Activated CD4-positive, alpha-beta T cell treated with anti-CD3 and anti-CD28 coated beads for 48 hours (primary cell): ENCODE measurements at places on chromosomes 16 and 17.

GRCh38 chr17:16986391-16986790 is 14.5 kb upstream of the TNFRSF13B start:
- no peak for DNase-seq

- DNase-seq, result no peak
These were observed 9.3 kb downstream of the ZNF263 start for GRCh38 chr16:3292604-3293003.

- DNase-seq, result no peak
These were observed 34.7 kb downstream of the GINS3 start for GRCh38 chr16:58426966-58427365.

- DNase-seq, result no peak
These were observed 122.0 kb downstream of the CLEC16A start for GRCh38 chr16:11066261-11066870.

- DNase-seq, result no peak
These were observed 2.6 kb downstream of the SLC16A6 start for GRCh38 chr17:68288375-68288774.

- DNase-seq, result no peak
These were observed 6.5 kb downstream of the NUP93 start for GRCh38 chr16:56736476-56736875.

GRCh38 chr16:77599793-77600415 is 122.4 kb upstream of the NUDT7 start:
- peak; percentile 21 for DNase-seq

DNA sequence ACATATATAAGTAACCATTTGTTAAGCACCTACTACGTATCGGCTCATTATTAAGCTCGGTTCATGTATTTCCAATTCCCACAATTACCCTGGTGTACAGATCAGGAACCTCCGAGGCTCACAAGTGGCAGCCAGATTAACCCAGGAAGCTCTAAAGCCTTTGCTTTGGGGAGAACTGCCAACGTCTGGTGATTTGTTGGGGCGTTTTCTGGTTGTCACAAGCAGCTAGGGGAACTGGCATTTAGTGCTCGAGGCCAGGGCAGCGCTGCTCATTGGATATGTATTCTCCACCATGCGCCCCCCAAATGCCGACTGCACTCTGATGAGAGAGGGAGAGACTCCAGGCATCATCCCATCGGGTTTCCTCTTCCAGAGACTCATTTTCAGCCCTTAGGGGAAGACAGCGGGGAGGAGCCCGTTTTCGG is 541 bp downstream of the ZNF18 start:
- DNase-seq, result no peak

DNA sequence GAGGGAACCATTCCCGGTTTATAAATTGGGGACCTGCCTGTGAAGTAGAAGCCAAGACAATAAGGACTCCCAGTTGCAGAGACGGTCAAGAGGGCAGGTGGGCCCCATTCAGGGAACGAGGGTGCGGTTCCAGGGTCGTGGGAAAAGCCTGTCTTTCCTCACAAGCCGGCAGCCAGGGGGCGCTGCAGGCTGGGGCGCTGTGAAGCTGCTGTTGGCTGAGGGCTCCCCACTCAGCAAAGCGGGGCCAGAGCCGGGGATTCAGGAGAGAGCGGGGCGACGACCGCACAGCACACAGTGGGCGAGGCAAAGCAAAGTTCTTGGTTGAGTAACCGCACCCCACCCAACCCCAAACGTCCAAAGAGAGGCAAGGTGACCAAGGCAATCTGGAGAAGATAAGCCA is 24.9 kb downstream of the CDRT15 start:
- peak; percentile 62 for DNase-seq

GRCh38 chr17:64230791-64231408 is 32.2 kb downstream of the TEX2 start:
- no peak for DNase-seq

DNA sequence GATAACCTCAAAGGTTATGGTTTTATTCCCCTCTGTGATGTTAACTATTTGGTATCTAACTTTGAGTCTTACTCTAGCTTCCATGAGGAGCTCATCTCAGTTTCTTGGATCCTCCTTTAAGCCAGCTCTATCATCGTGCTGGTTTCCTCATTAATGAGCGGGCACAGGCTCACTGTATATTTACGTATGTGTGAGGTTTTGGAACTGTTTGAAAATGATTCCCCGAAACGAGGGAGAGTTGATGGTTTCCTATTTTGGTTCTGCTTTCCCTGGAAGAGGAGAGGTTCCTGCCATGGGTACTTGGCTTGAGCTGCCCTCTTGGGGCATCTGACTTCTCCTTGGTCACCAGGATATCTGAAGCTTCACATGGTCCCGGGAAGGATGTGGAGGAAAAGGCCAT is 32.7 kb upstream of the PIK3R6 start:
- no peak for DNase-seq

- DNase-seq, result no peak
These were observed 1.7 kb upstream of the PRR35 start for GRCh38 chr16:558298-559020.

- no peak for DNase-seq
These were observed 8.3 kb downstream of the FOXJ1 start for GRCh38 chr17:76132574-76133338.

DNA sequence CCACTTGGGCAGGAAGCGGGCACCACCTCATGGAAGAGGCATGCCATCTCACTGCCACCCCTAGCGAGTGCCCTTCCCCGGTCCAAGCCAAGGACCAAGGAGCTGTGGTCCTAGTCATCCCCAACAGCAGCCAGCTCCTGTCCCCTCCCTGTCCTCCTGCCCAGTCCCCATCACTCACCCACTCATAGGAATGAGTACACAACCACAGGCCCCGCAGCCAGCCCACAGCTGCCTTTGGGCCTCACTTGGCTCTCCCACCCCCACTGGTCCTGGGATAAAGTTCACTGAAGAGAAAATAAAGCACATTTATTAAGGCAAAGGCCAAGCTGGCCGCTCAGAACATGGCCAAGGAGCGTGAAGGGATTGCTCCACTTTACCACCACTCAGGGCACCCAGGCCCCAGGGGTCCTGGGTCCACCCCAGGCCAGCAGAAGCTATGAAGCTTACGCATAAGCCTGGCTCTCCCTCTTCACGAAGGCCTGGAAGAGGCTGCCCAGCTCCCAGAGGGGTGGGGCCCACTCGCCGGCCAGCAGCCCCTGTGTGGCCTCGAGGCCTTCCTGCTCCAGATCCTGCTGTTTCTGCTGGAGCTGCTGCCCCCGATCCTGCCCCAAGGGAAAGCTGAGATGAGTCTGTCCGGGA is 3.6 kb downstream of the SCRN2 start:
- DNase-seq, result no peak
